ENCODE measurements at places on chromosomes 3 and 15. TPM values are rescaled to one million over a fixed set of nuclear protein-coding genes. Genes with fewer than 3 reads are reported as not detected.

The GHSR gene
- not detected for total RNA-seq

The TM4SF1 gene
- 0.37 TPM for total RNA-seq

The NEK10 gene
- 0.21 TPM for total RNA-seq

The ZNF35 gene
- 6.7 TPM for total RNA-seq

The TRNT1 gene
- 46.1 TPM for total RNA-seq

The ZKSCAN7 gene
- 2.0 TPM for total RNA-seq

The CEMIP gene
- total RNA-seq = 0.30 TPM

The GCNT3 gene
- not detected for total RNA-seq

The TUSC7 gene
- not detected for total RNA-seq

The C2CD4A gene
- total RNA-seq = 0.43 TPM

The CLDN18 gene
- total RNA-seq = 0.18 TPM
